ENCODE measurements at places on chromosomes 2 and 18.

DNA sequence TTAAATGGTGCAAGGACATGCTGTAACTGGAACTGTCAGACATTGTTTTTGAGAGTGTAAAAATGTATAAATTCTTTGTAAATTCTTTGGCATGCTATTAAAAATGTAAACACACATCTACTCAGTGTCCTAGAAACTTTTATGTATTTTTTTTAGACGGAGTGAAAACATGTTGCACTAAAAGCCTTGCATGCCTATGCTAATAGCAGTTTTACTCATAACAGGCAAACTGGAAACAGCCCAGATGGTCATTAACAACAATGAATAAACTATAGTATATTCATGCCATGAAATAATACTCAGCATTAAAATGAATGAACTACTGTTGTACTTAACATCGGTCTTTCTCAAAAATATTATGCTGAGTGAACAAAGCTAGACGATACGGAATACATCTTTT, 954.8 kb upstream of the DDX18 start:
- DNase-seq: no peak

- no peak for DNase-seq
Measured at GRCh38 chr2:70978341-70979179, at the start of gene ANKRD53. ANKRD53 (plus strand) TSS chr2:70978630; CDS start chr2:70978646, 16 bp downstream.

GRCh38 chr2:60352491-60353405, 200.7 kb downstream of the BCL11A start:
- DNase-seq: no peak

- peak; percentile 3 for DNase-seq
Measured at GRCh38 chr2:13002536-13003331, 286.0 kb downstream of the TRIB2 start.

DNA sequence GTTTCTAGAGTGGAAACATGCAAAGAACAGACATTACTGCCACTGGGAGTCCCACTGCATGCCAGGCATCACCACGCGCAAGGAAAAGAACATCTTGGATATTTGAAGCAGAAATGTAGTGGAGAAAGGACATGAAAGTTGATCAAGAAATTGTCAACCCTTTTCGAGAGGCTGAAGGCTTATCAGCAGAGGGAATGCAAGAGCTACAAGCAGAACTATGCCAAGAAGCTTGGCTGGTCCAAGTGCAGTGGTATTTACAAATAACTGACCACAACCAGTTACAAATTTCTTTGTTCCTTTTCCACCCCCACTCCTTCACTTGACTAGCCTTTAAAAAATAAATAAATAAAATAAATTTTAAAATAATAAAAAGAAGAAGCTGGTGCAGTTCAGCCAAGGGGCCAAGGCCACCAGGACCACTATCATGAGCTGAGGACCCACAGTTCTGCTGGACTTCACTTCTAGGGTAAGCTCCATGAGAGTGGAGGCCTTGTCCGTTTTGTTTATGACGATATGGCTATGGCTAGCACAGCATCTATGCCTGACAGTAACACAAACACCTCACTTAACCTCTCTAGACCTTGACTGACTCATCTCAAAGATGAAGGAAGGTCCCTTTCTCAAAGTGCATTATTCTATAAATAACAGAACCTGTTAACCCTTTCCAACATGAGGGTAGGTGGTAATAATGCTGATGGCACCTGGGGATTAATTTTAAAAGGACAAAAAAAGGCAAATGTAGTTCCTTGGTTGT, 20.9 kb downstream of the MARCHF4 start:
- DNase-seq: peak; percentile 43

DNA sequence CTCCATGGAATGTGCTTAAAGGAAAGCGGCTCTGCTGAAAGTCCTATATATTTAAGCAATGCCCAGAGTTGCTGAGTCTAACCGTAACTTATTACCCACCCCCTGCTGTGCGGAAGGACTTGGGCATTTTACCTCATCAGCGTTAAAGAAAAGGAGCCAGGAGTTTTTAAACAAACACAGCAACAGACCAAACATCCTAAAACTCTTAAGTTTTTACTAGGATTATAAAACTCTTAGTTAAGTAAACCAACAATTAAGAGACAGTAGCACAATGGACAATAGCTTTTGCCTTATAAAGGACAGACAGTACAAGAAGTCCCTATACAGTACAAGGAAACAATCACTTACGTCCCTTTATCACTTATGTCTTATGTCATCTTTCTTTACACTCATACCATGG, 90.2 kb downstream of the ZNF521 start:
- DNase-seq: peak; percentile 33

GRCh38 chr18:32381761-32382160, 88.9 kb downstream of the GAREM1 start:
- DNase-seq: no peak

GRCh38 chr18:70627182-70627802, 338.4 kb downstream of the SOCS6 start:
- no peak for DNase-seq

GRCh38 chr18:5975111-5976002, 80.0 kb upstream of the TMEM200C start:
- DNase-seq: peak; percentile 74

DNA sequence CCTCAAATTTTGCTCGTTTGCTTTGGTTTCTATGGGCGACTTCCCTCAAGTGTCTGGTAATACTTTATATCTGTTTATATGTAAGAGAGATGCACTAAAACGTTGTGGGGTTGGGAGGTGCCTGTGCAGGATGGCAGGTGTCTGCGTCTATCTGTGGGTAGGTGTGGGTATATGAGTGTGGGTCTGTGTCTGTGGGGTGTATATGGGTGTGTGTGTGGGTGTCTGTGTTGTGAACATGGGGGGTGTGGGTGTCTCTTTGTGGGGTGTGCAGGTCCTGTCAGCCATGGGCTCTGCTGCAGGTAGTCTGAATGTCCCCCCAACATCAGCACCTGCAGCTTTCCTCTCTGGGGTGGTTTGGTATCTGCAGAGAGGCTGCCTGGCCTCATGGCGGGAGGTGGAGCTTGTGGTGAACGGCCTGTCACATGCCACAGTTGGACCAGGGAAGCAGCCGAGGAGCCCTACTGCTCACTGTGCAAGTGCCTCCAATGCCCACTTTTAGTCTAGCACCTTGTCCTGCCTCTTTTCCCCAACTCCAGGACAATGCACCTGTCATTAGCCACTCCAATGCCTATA, 90.3 kb downstream of the LPIN1 start:
- DNase-seq: no peak

DNA sequence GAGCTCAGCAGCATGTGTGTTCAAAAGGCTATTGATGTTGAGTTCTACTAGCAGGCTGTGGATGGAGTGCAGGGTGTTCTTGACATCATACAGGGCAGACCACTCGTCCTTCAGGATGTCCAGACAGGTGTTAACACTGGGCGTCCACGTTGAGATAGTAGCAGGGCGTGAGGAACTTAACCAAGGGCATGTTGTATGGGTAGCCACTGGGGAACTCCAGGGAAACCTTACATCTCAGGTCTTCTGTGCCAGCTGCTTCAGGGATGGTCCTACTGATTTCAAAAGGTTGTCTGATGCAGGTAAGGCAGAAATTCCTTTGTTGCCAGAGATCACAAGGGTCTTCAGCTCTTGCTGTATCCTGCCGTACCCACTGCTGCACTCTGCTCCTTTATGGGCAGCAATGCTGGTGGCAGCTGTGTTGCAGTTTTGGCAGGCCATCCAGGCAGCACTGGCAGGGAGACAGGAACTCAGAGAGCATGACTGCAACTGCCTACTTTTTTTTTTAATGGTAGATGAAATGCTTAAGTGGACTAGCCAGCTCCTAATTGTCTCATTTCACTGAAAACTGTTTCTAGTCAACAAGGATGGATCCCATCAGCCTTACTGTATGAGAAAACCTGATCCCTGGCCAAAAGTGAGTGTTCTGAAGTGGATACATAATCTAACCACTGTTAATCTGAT, 32.4 kb upstream of the RBBP8 start:
- no peak for DNase-seq

DNA sequence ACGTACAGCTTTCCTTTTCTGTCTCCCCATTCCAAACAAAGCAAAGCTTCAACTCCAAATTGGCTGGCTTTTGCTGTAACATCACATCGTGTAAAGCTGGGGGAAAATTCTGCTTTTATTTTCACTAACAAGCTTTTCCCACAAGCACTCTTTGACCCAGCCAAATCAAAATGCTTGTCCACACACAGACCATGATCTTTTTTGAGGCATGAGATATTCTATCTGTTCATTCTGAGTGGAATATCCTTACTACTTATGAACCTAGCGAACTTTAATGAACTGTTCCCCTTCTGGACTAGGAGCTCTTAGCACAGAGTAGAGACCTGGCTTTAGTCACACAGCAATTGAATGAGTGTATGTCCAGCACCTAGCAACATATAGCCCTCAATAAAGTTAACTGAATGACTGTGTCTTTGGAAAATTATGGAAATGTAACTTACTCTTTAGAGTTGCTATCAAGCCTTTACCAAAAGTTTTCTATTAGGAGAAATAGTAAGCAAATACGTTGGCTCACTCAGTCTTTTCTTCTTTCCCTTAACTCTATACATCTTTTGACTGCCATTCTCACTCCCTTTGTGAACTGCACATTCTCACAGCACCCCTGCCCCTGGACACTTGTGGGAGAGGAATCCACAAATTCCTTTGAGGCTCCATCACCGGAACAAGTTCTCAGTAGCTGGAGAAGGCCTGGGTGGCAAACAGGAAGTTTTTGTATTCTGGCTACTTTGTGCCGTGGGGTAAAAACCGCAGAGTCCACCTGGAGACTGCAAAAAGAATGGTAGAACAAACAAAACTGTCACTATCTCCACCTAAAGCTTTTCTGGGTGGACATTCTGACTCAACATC, 1.3 kb upstream of the UBE2E3 start:
- peak; percentile 88 for DNase-seq

All from M059J (cell line).